ENCODE measurements at places on chromosomes 1 and 21. TPM values are rescaled to one million over a fixed set of nuclear protein-coding genes. Genes with fewer than 3 reads are reported as not detected.

Gene KRTAP27-1
- not detected for total RNA-seq

Gene C8B
- not detected for total RNA-seq

Gene CIART
- 11.0 TPM for total RNA-seq

Gene ASPM
- 0.83 TPM for total RNA-seq

Gene NGF
- 0.55 TPM for total RNA-seq

Gene LUZP1
- total RNA-seq: 65.3 TPM

GRCh38 chr21:14591882-14592281 lies 45.8 kb upstream of the SAMSN1 start:
- DNase-seq: peak; percentile 58

DNA sequence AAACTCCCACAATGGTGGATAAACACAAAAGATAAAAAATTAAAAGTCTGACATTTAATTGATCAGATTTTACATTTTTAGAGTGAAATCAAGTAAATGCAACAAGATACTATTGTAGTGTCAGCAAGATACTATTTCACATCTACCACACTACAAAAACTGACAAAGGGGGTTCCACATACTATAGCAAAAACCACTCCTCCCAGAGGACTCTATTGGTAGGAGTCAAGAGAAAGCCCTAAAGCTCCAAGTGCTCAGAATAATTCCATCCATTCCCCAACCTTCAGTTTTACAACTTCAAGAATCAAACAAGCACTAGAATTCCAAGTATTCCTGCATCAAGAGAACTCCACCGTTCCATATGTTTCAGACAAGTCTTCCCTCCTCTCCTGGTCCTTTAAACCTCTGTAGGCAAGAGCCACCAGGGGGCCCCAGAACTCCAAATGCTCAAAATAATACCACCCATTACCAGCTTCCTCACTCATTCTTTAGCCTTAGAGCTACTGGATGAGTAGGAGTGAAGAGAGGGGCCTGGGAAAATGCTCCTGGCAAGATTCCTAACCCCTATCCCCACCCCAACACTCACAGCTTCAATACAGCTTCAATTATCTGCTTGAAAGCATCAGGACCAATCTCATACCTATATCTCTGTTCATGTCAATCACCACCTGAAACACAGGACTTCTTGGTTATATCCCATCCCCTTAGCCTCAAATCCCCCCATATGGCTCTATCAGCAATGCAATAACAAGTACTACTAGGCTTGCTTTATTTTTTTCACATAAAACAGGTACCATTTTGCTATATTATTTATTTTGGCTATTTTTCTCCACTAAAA lies 9.9 kb downstream of the TOR1AIP2 start:
- DNase-seq: peak; percentile 24

GRCh38 chr1:228275179-228275429 lies 67.3 kb downstream of the OBSCN start:
- DNase-seq: peak; percentile 14

DNA sequence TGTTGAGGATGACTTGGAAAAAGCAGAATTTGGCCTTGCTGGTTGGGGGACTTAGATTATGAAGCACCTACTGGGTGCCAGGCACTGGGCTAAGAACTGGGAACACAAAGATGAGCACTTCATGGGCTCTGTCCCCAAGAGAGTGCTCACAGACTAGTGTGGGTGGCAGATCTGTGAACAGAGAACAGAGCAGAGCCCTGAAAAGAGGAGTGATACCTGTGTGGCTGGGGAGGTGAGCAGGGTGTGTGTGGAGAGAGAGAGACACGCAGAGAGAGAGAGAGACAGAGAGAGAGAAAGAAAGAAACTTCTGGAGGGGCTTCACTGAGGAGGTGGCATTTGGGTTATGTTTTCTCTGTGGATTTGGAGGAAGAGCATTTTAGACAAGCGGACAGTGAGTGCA lies 61.1 kb upstream of the PPP2R5A start:
- DNase-seq: no peak

GRCh38 chr1:57082711-57083439 lies 117.1 kb upstream of the C8B start:
- DNase-seq: no peak

GRCh38 chr1:76625886-76626678 lies 241.2 kb upstream of the ST6GALNAC5 start:
- no peak for DNase-seq

- DNase-seq: no peak
These were observed 156.4 kb upstream of the ZC3H12A start for GRCh38 chr1:37317870-37318467.

GRCh38 chr1:9400425-9401079 lies 107.9 kb downstream of the SPSB1 start:
- no peak for DNase-seq

DNA sequence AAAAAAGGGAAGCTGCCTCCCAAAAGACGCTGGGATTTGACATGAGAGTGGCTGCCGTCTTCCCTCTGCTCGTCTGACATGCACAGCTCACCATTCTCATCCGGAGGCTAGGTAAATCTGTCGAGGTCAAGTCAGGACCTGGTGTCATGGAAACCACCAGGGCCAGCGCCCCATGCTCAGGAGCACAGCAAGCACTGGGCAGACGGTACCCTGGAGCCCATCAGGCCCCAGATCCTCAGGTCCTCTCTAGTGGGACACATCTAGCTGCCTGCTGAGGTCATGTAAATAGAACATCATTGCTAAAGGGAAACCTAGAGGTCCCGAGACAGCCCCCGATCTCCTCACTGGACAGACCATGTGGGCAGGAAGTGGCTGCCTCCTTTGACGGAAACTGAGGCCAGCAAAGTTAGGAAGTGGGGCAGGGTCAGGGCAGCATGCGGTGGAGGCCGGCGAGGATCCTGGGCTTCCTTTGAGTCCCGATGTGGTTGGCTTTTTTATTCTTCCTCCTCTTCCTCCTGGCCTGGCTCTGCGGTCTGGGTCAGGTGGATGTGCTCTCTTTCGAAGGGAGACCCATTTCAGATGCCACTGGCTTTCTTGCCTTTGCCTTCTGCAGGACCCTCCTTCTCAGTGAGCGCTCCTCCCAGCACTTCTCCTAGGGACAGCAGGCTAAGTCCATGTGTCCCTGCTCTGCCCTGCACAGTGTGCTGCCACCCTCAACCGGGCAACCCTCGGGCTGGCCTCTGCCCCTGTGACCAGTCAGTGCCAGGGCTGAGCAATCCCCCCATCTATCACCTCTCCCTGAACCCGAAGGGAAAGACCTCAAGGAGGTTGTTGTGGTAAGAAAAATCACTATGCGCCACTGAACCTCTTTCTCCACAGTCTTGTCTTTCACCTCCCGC lies 5.9 kb downstream of the AGT start:
- DNase-seq: no peak

- DNase-seq: no peak
These were observed 49.5 kb upstream of the CD1D start for GRCh38 chr1:158131217-158131616.

GRCh38 chr1:66402194-66402593 lies 131.8 kb upstream of the SGIP1 start:
- peak; percentile 82 for DNase-seq

GRCh38 chr1:19363536-19364152 lies 51.5 kb downstream of the SLC66A1 start:
- peak; percentile 69 for DNase-seq

GRCh38 chr1:219657186-219657585 lies 44.3 kb upstream of the ZC3H11B start:
- no peak for DNase-seq
